ENCODE measurements at places on chromosomes 3 and 15. TPM values are rescaled to one million over a fixed set of nuclear protein-coding genes. Genes with fewer than 3 reads are reported as not detected.
A peak's percentile ranks its signal among the peaks of the same experiment; 100 is the strongest.

GRCh38 chr15:82572311-82572710, 32.1 kb upstream of the RPS17 start:
- H3K27me3 ChIP-seq = no peaks in the 10 kb centered on the region
- no peak overlapping the region for H3K4me3 ChIP-seq
- no peaks in the 10 kb centered on the region for H3K36me3 ChIP-seq
- H3K27ac ChIP-seq = no peak overlapping the region
- H3K4me1 ChIP-seq = no peaks in the 10 kb centered on the region

DNA sequence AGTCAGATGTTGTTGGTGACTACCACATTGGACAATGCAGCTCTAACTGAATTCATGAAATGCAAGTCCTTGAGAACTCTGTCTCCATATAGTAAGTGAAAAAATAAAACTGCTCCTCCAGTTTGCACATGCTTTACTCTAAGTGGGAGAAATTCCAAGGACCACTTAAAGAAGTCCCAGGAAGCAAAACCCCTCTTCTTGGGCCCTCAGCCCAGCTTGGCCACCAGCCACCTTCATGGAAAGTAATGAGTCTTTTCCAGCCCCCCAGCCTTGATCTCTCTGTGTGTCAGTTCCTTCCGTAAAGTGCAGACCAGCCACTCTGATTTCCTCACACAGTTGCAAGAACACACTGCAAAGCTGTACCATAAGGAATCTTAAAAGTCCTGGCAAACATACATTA, 34.5 kb downstream of the DAPK2 start:
- H3K27me3 ChIP-seq = no peaks in the 10 kb centered on the region
- no peaks in the 10 kb centered on the region for H3K36me3 ChIP-seq
- no peak overlapping the region for H3K4me3 ChIP-seq

DNA sequence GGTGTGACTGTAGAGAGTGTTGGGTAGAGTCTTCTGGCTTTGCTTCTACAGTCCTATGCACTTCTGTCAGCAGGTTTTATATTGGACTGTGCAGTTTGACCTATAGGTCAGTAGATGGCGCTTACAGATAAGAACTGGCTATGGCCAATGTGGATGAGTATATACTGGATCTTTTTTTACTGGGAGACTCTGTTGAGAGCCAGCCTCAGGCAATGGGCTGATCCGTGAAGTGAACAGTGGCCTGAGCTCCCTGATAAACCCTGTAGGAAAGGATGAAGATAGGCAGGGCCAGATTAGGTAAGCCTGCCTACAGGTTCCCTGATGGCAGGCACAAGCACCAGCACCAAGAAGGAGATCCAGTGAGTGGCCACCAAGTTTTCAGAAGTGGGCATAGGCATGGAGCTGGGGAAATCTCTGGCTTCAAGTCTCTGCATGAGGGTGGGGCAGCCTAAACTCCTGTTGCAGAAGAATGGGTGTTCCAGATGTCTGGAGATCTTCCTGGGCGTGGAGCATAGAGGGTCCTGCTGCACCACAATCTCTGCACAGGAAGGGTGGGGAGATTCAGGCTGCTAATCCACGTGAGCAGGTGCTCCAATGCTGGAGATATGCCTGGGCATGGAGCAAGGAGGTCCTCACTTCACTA, 326.0 kb upstream of the SGO1 start:
- no peaks in the 10 kb centered on the region for H3K4me1 ChIP-seq
- no peaks in the 10 kb centered on the region for H3K27me3 ChIP-seq
- no peak overlapping the region for H3K4me3 ChIP-seq
- peak; percentile 32 for DNase-seq
- H3K27ac ChIP-seq = no peak overlapping the region
- no peaks in the 10 kb centered on the region for H3K36me3 ChIP-seq

DNA sequence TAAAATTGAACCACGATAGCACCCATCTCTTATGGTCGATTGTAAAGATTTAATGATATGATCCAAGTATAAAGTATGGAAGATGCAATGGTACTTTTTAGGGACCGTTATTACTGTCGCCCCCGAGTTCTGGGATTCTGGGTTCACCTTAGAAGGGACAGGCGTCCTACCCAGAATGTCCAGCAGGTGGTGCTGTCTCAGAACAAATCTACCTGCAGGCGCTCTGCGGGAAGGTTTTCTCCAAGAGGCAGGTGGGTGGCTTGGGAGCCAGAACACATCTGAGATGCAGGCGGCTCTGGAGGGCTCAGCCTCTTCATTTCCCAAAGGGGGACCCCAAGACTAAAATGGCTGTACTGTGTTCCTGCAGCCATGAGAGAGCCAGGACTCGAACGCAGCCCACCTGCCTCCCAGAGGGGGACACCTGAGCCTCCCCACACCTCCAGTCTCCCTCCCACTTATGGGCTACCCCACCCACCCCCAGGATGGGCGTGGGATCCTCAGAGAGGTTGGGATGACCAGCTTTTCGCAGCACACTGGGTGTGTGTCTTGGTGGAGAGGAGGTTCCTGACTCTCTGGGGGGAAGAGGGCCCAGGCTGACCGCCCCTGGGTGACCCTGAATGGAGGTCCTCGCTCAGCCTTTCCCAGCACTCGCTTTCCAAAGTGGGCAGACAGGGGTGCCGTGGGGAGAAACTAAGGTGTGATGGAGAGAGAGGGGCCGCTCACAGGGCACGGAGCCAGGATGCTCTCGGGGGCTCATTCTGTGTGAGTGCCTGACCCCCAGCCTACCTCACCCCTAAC, 28.1 kb upstream of the CORO2B start:
- peak; percentile 78 for DNase-seq
- H3K27me3 ChIP-seq = no peaks in the 10 kb centered on the region
- H3K36me3 ChIP-seq = no peaks in the 10 kb centered on the region
- H3K27ac ChIP-seq = no peak overlapping the region
- H3K4me1 ChIP-seq = no peaks in the 10 kb centered on the region

GRCh38 chr3:88149101-88149508, 654 bp upstream of the C3orf38 start:
- H3K27me3 ChIP-seq = no peaks in the 10 kb centered on the region
- peaks cover 11% of the 10 kb centered on the region for H3K36me3 ChIP-seq
- no peak for DNase-seq

- peaks cover 29% of the 10 kb centered on the region for H3K4me1 ChIP-seq
- no peak for DNase-seq
- peak overlapping the region; percentile 81 for H3K4me3 ChIP-seq
- no peaks in the 10 kb centered on the region for H3K36me3 ChIP-seq
- peak overlapping the region; percentile 76 for H3K27ac ChIP-seq
These were observed 697 bp downstream of the CHSY1 start for GRCh38 chr15:101250873-101251829.

DNA sequence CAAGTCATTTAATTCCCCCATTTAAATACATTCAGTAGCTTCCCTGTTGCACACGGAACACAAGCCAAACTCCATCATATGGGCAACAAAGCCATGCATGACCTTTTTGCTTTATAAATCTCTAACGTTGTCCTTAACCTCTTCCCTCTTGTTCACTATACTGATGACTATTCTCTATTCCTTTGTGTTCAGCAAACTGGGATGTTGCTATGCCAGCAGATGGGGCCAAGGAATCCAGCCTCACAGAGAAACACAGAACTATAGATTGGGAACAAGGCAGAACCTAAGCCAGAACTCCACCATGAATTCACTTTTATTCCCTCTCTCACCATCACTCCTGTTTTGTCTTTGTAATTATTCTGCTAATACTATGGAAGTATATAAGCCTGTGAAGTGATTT, 398.4 kb downstream of the TUSC7 start:
- H3K4me1 ChIP-seq = no peaks in the 10 kb centered on the region
- H3K4me3 ChIP-seq = no peak overlapping the region
- no peaks in the 10 kb centered on the region for H3K27me3 ChIP-seq
- DNase-seq = no peak
- H3K27ac ChIP-seq = no peak overlapping the region

GRCh38 chr15:85414037-85414436, 33.6 kb downstream of the AKAP13 start:
- DNase-seq = no peak
- H3K27ac ChIP-seq = peak overlapping the region; percentile 15
- H3K36me3 ChIP-seq = no peaks in the 10 kb centered on the region
- H3K27me3 ChIP-seq = no peaks in the 10 kb centered on the region
- no peak overlapping the region for H3K4me3 ChIP-seq
- peaks cover 30% of the 10 kb centered on the region for H3K4me1 ChIP-seq

DNA sequence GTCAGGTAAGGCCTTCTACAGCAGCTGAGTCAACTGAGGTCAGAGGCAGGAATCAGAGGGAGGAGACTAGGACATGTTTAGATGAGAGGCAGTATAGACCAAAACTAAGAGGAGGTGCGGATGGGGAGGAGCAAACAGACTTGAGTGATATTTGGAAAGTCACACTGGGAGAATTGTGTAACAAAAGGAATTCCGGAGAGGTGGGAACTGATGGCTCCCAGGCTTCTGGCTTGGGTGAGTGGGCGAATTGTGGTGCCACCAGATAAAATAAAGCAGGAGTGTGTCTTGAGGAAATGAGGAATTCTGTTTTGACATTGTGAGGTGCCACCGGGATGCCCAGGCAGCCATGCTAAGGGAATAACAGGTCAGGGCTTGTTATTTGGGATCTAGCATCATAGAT, 3.3 kb upstream of the TM6SF1 start:
- no peaks in the 10 kb centered on the region for H3K27me3 ChIP-seq
- no peak overlapping the region for H3K27ac ChIP-seq
- DNase-seq = no peak

DNA sequence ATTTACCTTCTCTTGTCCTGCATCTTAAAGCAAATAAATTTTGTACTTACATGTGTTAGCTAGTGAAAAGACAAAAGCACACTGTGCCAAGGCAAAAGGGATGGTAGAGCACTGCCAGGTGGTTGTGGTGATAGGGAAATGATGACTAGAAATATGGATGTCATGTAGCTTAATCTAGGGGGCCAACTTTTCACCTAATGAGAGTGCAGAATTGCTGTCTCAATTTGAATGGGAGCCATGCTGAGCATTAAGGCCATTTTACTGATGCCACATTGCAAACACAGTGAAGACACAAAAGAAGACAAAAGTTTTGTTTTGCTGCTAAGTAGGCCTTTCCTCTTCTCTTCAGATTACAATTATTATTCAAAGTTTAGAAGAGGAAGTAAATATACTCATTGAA, 274.7 kb downstream of the PDCD6IP start:
- no peaks in the 10 kb centered on the region for H3K36me3 ChIP-seq
- no peak for DNase-seq
- H3K4me3 ChIP-seq = no peak overlapping the region
- H3K4me1 ChIP-seq = no peaks in the 10 kb centered on the region
- no peaks in the 10 kb centered on the region for H3K27me3 ChIP-seq

Gene MIX23
- 20.9 TPM for total RNA-seq

Gene CCR8
- not detected for total RNA-seq

Gene GOLGA6L26
- not detected for total RNA-seq

All from upper lobe of right lung (tissue), 1 donor.